ENCODE measurements at places on chromosomes 3 and 15.

DNA sequence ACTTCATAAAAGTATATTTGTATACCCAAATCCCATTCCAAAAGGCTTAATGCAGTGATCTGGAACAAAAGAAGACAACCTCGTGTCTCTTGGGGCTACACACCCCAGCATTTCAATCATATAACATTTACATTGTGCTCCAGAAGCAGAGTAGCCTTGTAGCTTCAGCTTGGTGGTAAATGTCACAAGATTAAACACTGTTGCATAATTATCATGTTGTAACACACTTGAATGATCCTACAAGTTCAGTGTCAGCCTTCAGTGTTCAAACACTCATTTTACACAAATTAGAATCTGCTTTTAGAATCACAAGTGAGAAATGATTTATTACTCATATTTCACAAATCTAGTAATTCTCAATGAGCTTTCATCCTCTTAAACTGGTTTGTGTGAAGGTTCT, 122.6 kb downstream of the CNTN3 start:
- DNase-seq = no peak

DNA sequence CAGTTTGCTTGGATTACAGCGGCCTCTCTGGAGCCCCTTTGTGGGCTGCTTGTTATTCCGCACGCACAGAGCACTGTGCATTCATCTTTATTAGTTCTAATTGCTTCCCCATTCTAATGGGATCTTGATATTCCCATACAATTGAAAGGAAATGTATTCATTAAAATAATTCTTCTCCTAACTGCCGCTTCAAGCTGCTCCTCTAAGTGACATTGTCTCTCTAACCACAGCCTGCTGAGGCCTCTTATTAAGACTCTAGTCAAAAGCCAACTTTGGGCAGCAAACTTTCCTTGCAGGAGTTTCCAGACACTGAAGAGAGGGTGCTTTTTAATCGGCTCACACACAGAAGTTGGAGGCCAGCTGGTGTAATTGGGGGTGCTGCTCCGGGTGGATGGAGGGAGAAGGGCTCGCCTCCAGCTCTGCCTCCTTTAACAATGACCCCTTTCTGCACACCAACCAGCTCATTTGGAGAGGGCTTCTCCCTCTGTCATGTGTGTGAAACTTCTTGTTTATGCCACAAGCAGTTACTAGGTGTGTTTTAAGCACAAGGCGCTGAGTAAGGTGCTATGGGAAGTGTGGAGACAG, 5.6 kb upstream of the MAGEF1 start:
- peak; percentile 50 for DNase-seq

GRCh38 chr15:80977627-80978036, 12.0 kb downstream of the MESD start:
- DNase-seq = peak; percentile 79

DNA sequence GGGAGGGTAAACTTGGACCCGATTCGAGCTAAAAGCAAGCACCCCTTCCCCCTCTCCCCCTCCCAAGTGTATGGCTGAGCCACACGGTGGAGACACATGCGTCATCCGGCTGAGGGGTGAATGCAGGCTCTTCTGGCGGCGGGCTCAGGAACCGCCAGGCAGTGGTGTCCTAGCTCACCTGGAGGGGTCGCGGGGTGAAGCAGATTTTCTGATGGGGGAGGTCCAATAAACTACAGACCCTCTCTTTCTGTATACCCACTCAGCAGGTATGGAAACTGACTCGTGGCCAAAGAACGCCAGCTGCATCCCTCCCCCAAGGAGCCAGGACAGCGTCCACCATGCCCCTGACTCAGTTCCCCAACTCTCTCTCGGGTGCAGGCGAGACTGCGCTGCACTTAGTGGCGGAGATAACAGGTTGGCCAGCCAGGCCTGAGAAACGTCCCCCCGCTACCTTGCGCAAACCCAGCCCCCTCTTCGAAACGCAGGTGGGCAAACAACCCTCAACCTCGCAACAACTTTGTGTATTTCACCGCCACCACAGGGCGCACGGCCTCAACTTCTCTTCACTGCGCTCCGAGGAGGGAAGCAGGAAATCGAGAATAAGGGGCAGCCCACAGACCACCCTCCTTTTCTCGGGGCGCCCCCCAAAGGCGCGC, 1.3 kb downstream of the MAGI1 start:
- DNase-seq = peak; percentile 64

DNA sequence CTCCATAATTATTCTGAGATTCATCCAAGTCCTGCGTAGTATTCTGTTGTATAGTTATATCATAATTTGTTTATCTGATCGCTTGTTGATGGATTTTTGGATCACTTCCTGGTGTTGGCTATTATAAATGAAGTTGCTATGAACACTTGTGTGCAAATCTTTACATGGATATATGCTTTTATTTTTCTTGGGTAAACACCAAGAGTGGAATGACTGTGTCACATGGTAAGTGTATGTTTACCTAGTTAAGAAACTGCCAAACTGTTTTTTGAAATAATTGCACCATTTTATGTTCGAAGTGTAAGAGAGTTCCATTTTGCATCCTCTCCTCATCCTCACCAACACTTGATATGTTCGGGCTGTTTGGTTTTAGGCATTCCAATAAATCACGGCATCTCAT, 360.4 kb upstream of the FRG2C start:
- DNase-seq = no peak

GRCh38 chr15:24772686-24773373, 97.3 kb downstream of the NPAP1 start:
- DNase-seq = peak; percentile 67

DNA sequence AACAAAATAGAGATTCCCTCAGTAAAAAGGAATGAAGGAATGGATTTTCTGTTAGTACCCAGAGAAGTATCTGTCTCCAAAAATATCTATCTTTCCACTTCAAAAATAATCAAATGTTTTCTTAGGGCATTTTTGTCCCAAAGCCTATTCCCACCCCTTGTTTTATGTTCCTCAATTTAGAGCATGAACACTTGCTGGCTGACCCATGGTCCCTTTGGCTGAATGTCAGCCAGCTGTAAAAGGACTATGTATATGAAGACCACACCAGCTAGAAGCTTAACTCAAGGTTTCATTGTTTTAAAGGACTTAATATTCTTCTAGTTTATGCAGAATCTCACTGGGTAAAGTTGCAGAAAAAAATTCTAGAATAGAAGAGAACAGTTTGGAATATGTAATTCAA, 931.2 kb downstream of the MCTP2 start:
- no peak for DNase-seq

DNA sequence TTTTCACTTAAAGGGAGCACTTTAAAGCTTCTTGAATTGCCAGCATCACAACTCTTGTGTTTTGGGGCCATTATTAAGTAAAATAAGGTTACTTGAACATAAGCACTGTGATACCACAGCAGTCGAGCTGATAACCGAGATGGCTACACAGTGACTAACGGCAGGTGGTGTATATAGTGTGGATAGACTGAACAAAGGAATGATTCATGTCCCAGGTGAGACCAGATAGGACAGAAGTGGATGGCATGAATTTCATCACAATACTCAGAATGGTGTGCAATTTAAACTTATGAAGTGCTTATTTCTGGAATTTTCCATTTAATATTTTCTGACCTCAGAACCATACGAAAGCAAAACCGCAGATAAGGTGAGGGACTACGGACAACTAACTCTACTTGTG, 40.2 kb downstream of the PBRM1 start:
- DNase-seq = no peak

- no peak for DNase-seq
Observed at GRCh38 chr3:32888739-32889138, 62.7 kb upstream of the CCR4 start.

DNA sequence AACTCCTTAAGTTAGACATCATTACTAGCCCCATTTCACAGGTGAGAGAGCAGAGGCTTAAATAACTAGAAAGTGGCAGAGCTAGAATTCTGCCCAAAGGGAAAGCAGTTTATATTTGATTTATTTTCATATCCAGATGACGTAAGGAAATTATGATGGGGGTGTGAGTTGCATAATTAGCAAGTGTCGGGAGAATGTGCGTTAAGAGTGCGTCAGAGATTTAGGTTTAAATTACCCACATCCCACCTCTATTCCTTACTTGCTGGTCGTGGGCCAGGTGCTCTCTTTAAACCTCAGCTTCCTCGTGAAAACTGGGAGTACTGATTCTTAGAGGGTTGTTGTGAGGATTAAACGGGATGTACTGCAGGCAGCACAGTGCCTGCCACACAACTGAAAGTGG, 32.3 kb downstream of the FSTL1 start:
- DNase-seq = peak; percentile 77

DNA sequence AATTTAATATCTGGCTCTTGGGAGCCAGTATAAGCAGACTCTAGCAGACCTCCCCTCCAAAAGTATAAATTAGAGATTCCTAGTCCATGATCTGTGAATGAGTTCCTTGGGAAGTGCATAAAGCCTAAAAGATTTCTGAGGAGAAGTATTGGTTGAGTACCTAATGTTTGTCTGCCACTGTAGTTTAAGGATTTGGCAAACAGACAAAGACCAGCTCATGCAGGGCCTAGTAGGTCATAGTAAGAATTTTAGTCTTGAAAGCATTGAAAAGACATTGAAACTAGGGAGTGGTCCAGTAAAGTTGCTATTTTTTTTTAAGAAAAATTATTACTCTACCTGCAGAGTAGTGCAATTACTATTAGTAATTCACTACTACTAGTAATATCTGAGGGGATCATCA, 67.5 kb downstream of the SPRED1 start:
- no peak for DNase-seq

DNA sequence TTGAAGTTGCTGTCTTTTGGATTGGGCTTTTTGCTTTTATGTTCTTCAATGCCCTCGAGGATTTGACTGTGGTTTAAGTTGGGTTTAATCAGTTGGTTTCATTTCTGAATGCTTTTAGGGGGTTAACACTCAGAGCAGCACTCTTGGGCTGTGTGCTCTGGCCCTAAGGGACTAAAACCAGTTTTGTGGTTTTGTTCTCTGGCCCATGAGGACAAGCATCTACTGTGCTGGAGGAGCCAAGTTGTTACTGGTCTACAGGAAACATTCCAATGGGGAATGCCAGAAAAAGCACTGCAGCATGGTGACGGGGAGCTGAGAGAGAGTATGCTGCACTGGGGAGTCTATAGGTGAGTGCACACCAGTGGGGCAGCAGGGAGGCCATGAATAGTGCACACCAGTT, 596.9 kb downstream of the ZBBX start:
- DNase-seq = no peak

Data from putamen (tissue), 1 donor.